NCI-H460 (cell line): ENCODE measurements at places on chromosomes 7 and 10. TPM values are rescaled to one million over a fixed set of nuclear protein-coding genes. Genes with fewer than 3 reads are reported as not detected.

The GPR26 gene
- not detected in 2 replicates for total RNA-seq

The SPAM1 gene
- not detected in 2 replicates for total RNA-seq

The SLC39A12 gene
- total RNA-seq: not detected in 2 replicates

The ICA1 gene
- 17.1 and 24.1 TPM in 2 replicates for total RNA-seq

The MPLKIP gene
- 35.4 and 53.0 TPM in 2 replicates for total RNA-seq

The TRIM24 gene
- total RNA-seq: 10.6 and 12.0 TPM in 2 replicates

The FAM25C gene
- not detected in 2 replicates for total RNA-seq

The NHLRC2 gene
- total RNA-seq: 22.9 and 27.3 TPM in 2 replicates

GRCh38 chr7:18123508-18124239 lies 96.0 kb upstream of the PRPS1L1 start:
- DNase-seq: no peak

DNA sequence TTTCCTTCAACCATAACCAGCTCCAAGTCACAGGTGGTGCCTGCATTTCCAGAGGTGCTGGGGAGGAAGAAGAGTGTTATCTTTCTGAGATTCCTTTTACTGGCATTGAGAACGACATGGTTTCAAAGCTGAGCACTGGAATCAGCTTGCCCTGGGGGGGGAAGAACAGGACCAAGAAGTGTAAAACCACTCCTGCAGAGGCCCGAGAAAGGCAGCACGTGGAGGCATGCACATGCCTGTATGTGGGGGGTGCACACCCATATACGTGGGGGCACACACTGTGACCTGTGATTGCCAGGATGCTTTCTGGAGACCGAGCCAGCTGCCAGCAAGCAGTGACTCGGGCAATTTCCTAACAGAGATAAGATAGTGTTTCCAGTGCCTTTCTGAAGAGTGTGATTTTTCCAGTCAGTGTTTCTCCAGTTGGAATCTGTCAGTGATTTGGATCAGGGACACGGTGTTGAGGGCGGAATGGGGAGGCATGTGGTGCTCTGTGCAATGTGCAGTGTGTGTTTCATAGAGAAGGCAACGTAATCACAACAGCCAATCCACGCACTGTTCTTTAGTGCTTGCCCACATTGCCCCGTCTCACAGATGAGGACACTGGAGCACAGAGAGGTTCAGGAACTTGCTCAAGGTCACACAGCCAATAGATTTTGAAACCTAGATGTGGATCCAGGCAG lies 4.2 kb downstream of the LRRC27 start:
- DNase-seq: no peak

DNA sequence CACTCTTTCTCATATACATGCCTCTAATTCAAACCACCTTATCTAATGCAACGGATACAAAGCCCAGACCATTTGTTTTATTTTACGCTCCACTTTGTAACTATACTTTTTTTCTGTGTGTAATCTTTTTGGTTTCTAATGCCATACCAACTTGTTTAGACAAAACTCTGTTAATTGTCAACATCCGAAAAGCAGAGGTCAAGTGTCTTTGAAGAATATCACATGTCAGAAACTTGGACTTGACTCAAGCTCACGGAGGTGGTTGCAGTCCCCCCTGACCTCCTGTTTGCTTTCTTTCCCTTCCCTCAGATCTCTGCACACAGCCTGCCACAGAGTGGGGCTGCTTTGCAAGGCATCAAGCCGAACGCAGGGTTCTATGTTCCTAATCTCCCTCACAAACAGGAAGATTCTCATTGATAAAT lies 698.9 kb downstream of the PARD3 start:
- no peak for DNase-seq

GRCh38 chr7:156334636-156335035 lies 305.9 kb upstream of the RNF32 start:
- no peak for DNase-seq

DNA sequence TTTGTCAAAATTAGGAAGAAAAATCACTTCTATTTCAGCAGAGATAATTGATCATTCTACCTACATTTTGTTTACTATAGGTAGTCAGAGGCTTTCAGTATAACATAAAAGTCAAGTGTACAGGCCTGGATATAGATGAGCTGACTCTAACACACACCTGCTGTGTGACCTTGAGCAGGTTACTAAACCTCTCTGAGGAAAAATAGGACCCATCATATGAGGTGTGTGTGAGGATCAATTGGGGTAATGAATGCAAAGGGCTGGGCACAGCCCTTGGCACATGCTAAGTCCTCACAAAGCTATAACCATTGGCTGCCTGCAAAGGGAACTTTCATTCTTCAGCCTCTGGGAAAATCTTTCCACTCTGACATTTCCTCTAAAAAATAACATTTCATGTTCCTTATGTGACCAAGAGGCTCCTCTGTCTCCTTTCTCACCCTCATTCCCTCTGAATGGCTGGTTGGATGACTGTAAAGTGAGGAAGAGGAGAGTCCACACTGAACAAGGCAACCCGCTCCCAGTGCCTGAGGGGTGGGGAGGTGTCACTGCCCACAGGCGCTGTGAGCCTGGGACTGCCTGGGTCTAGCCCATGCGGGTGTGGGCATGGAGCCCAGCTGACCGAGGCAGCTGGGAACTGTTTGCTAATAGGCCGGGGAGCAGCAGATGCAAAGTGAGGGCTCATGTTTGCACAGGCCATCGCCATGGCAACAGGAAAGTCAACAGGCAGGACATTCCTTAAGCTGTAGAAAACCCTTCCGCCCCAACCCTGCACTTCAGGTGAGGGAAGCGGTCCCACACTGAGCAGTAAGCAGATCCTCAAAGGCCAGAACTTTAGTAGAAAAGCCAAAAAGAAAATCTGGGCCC lies 36.8 kb downstream of the MYOF start:
- peak; percentile 85 for DNase-seq

GRCh38 chr10:101776161-101776817 lies 375 bp upstream of the FGF8 start:
- DNase-seq: no peak

- no peak for DNase-seq
These were observed 11.1 kb upstream of the ZNF282 start for GRCh38 chr7:149184274-149184673.

GRCh38 chr10:77562742-77563141 lies 74.9 kb downstream of the KCNMA1 start:
- no peak for DNase-seq

DNA sequence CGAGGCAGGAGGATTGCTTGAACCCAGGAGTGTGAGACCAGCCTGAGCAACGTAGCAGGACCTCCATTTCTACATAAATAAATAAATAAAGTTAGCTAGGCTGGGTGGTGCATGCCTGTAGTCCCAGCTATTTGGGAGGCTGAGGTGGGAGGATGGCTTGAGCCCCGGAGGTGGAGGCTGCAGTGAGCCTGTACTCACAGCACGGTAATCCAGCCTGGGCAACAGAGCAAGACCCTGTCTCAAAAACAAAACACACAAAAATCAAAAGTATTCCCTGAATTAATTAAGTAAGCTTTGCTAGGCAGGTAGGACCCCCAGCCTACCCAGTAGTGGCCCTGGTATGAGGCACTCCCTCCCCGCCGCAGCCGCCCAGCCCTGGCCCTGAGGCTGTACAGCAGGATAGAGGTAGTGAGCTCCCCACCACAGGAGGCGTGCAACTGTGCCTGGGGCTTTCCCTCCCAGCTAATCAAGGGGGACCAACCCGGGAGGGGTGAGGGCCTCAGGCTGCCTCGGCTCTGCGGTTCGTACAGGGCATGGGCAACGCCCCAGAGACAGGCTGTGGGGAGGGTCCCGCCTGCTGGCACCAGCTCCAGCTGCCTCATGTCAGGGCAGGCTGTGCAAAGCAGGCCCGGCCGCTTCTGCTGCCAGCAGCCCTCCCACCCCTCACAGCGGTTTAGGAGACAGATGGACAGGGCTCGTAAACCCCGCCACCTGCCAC lies 1.0 kb upstream of the CYP2W1 start:
- no peak for DNase-seq

DNA sequence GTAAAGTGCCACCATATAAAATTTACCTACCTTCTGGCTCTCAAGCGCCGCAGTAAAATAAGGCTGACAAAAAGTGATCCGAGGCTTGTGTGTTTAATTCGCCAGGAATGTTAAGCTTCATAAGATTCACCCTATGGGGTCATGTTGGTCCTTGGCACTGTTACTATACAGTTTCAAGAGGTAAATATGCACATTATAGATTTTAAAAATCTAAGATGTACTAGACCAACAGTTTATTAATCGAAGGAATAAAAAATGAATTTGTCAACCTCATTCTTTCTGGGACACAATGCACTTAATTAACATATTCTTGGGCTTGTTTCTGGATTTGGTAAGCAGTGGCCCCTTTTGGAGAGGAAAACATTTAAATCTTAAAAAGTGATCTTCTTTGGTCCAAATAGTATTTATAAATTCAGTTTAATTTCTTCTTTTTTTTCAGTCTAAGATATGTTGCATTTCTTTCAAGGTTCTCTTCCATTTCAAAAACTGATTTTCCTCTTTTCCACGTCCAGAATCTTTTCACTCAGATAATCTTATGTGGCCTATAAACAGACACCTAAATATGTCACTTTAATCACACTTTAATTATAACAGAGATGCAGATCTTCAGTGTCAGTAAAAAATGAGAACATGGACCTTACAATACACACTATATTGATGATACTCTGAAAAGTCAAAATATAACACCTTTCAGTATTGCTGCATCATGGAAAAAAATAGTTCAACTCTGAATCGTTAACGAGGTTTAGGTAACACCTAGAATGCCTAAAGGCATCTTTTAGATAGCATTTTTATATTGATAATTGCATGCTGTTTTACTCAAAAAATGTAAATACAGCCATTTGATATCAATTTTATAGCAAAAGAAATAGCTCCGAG lies 3.8 kb upstream of the SKIDA1 start:
- DNase-seq: no peak

DNA sequence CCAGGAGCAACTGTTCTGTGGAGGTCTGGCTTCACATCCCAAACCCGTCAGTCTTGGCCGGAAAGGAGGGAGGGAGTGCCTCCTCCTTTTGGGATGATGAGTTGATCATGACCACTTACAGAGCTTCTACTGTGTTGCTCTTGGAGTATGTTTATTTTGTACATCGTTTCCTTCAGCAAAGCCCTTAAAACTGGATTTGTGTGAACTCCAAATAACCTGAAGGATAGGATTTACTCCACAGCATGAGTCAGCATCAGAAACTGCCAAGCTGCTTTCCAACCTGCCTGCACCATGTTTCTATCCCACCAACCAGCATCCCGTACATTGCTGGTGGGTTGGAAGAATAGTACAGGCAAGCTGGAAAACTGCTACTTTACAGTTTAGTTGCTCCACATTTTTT lies 3.5 kb downstream of the CCDC201 start:
- no peak for DNase-seq

GRCh38 chr10:38094158-38094926 lies at the start of gene ZNF37A:
Gene ZNF37A, plus strand, starts transcription at chr10:38094337. Its CDS starts 2,281 bp downstream, at chr10:38096618.
- peak; percentile 93 for DNase-seq

- DNase-seq: no peak
These were observed 428.6 kb downstream of the DPP6 start for GRCh38 chr7:154480817-154481216.

- DNase-seq: no peak
These were observed 105.7 kb upstream of the INHBA start for GRCh38 chr7:41808541-41808940.

DNA sequence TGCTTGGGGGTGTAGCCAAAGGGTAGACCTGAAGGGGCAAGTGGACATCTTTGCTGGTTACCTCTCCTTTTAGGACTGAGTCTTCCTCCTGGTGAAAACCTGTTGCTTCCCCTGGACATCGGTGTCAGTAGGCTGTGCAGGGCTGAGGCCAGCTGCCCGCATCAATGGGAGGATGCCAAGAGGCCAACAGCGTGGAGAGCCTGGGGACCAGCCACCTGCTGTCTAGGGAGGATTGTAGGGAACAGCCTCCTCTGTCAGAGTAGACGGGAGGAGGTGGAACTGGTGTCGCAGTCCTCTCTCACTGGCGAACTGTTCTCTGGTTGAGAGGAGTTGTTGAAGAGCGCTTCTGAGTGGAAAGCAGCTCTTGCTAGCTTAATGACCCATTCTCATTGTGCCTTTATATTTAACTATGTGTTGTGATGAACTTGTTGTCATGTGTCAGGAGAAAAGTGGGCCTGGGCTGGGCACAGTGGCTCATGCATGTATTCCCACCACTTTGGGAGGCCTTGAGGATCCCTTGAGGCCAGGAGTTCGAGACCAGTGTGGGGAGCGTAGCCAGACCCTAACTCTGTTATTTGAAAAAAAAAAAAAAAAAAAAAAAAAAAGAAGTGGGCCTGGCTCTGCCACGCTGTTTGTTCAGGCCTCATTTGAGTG lies 1.8 kb downstream of the SUFU start:
- DNase-seq: no peak

DNA sequence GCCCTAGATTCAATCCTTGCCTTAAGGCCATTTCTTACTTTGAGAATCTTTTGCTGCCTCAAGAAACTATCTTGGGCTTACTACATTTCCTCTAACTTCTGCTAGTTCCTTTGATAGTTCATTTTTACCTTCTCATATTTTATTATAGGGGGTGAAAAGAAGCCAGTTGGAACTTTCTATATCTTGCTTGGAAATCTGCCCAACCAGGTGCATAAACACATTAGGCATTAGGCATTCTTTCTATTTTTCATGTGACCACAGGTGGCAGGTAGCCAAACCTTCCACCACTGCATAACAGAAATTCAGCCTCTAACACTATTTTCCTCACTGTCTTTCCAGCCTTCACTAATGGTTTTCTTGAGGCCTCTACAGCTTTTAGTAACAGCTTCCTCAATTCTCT lies 300.0 kb upstream of the SP8 start:
- DNase-seq: no peak
